ENCODE measurements at places on chromosomes 5 and 9. TPM values are rescaled to one million over a fixed set of nuclear protein-coding genes. Genes with fewer than 3 reads are reported as not detected.

Gene DMRT3
- total RNA-seq, result not detected

- no peak for DNase-seq
Observed at GRCh38 chr5:126830061-126830460, 53.1 kb downstream of the LMNB1 start.

DNA sequence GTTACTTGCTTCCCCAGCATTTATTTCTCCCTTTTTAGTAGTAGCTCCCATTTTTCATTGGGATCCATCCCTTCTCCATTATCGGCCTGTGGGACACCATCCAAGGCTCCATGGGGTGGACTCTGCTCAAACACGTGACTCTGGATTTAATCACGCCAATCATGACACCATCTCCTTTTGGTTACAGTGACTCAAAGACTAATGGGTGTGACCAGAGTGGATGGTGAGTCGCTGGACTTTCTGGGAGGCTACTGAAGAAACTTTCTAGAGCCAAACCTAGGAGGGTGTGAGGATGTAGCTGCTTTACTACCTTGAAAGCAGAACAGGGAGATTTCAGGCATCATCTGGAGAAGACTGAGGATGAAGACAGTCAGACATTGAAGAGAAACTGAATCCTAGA, 93.1 kb downstream of the PJA2 start:
- peak; percentile 4 for DNase-seq

DNA sequence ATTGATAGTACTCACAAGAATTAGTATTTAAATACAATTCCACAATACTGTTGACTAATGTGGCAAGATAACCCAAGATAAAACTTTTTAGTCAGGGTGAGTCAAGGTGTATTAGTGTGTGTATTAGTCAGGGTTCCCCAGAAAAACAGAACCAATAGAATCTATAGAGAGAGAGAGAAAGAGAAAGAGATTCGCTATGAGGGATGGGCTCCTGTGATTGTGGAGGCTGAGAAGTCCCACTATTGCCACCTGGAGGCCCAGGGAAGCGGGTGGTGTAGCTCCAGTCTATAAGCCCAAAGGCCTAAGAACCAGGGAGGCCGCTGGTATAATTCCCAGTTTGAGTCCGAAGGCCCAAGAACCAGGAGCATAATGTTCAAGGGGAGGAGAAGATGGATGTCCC, 10.0 kb upstream of the SHISAL2B start:
- DNase-seq, result no peak

Gene PRELID1
- 86.0 TPM for total RNA-seq

Gene LRRC14B
- total RNA-seq, result 3.6 TPM

All from cardiac muscle cell (in vitro differentiated cells and primary cell).